ENCODE measurements at places on chromosomes 13 and 19. TPM values are rescaled to one million over a fixed set of nuclear protein-coding genes. Genes with fewer than 3 reads are reported as not detected.

Gene RXFP2
- not detected for total RNA-seq

Gene MBD3
- 49.0 TPM for total RNA-seq

Gene ADGRE3
- total RNA-seq: not detected

Gene PLIN3
- 172 TPM for total RNA-seq

Gene CPB2
- total RNA-seq: not detected

Gene CNMD
- total RNA-seq: not detected

Gene ZNF681
- total RNA-seq: not detected

Gene CEACAM7
- 0.03 TPM for total RNA-seq

Gene BLVRB
- total RNA-seq: 312 TPM

Gene RETN
- not detected for total RNA-seq

Gene PSG11
- not detected for total RNA-seq

Gene SIGLEC6
- not detected for total RNA-seq

Gene ZNF132
- total RNA-seq: 0.08 TPM

Gene C5AR2
- 8.9 TPM for total RNA-seq
